ENCODE measurements at places on chromosomes 4 and X.

GRCh38 chr4:87092389-87093141 lies 127.9 kb downstream of the KLHL8 start:
- no peak for DNase-seq

- no peak for DNase-seq
These were observed 75.6 kb downstream of the AFAP1 start for GRCh38 chr4:7863911-7864681.

DNA sequence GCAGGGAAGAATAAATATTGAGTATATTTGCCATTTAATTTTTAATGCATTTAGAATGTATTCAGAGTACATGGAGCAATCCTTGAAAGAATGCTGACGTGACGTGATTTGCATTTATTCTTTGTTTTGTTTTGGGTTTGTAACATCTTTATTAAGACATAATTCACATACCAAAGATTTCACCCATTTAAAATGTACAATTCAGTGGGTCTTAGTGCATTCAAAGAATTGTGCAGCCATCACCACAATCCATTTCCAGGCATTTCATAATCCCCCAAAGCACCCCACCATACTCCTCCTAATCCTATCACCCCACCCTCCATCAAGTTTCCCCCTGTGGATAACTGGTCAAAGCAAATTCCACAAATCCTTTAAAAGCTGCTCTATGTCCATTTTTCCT lies 87.4 kb downstream of the FAM9B start:
- DNase-seq: no peak

GRCh38 chrX:17247144-17247543 lies 127.9 kb upstream of the NHS start:
- no peak for DNase-seq

DNA sequence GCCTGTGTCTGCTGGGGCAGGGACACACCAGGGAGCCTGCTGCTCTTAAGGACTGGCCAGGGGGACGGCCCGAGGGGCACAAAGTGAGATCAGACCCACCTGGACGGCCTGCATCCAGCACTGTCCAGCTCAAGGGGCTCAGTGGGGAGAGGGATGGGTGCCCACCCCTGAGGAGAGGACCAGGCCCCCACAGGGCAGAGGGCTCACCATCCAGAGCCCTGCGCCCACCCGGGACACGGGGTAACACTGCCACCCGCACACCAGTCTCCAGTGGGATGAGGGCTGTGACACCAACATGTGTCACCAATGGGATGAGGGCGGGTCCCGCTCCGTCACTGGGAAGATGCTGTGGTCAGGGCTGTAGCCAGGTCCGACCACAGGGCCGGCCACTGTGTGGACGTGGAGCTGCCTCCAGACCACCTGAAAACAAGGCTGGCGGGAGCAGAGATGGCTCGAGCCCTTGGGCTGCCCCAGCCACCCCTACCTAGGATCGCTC lies 13.2 kb downstream of the DGKQ start:
- DNase-seq: no peak

Data from activated CD8-positive, alpha-beta memory T cell treated with anti-CD3 and anti-CD28 coated beads for 1 hour (primary cell).